ENCODE measurements at places on chromosomes 12 and 14.

- DNase-seq, result no peak
Measured at GRCh38 chr14:66701813-66702212, 193.9 kb downstream of the GPHN start.

GRCh38 chr14:31926123-31926522 lies 151.0 kb upstream of the ARHGAP5 start:
- no peak for DNase-seq

DNA sequence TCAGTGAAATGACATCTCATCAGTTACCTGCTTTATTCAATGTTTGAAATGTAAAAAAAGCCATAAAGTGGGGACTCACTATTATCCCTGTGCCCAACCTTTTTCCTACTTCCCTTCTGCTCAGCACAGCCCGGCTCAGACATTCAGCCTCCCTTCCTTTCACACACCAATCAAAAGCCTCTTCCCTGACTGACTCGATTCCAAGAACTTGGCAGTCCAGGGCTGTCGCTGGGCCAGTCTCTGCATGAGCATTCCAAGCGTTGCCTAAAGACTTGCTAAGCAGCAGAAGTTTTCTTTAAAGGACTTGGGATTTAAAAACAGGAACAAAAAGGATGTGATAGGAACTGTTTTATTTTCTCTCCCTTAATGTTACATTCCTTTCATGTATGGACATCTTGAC lies 22.7 kb downstream of the ITPR2 start:
- peak; percentile 61 for DNase-seq

DNA sequence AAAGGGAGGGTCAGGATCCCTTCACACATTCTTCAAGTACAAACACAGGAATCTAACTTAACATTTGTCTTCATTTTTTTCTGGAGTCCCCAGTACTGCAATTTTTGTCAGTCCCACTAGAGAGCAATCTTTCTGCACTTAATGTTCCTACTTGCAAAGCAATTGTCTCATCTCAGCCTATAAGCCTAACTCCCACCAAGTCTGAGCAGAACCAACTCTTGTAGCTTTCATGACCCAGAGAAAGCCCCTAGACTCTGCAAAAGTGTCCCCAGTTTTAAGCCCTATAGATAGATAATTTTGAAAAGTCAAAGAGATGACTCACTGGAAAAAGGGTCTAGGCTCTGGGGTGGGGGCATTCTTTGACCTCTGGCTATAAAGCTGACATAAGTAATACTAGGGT lies 1.8 kb upstream of the ZBTB39 start:
- DNase-seq, result no peak

DNA sequence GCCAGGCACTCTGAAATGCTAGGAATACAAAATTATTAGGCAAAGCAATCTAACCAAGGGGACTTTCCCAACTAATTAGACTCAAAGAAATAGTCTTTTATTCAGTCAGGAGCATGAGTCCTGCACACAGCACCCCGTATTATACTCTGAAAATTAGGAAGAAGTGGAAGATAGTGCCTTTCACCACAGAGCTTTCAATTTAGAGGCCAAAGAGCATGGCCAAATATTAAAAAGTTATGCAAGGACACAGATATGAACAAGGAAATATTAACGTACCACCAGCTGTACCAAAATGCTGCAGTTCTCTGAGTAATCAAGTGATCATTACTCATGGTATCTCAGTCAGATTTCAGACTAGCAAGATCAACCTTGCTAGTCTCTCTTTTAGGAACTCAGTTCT lies 22.6 kb upstream of the MDM2 start:
- DNase-seq, result no peak

DNA sequence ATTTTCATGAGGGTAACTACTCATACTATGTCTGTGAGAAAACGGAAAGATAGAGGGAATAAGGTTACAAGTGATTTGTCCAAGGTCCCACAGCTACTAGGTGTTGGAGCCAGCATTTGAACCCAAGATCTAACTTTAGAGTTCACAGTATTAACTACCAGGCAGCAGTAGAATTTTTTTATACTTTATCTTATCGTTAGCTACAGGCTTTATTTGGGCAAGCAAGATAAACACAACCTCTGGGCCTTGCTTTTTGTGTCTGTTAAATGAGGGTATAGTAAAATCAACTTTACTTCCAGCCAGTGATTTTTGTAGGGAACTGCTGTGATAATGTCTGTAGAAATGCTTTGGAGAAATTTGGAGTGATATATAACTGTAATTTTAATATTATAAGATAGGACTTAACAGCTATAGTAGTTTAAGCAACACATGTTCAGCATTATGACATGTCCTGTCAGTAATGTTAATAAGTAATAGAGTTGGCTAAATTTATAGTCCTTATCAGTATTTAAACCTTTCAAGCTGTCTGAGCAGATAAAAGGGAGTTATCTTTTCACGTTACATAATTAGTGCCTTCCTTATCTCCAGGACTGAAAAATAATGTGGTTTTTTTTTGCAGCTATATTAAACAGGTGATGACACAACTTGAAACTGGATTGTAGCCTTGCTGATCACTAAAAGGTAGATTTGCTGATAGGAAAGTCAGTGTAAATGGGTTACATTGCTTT lies 12.8 kb downstream of the LEMD3 start:
- DNase-seq, result no peak

GRCh38 chr12:101277443-101277842 lies 2.5 kb upstream of the UTP20 start:
- no peak for DNase-seq

DNA sequence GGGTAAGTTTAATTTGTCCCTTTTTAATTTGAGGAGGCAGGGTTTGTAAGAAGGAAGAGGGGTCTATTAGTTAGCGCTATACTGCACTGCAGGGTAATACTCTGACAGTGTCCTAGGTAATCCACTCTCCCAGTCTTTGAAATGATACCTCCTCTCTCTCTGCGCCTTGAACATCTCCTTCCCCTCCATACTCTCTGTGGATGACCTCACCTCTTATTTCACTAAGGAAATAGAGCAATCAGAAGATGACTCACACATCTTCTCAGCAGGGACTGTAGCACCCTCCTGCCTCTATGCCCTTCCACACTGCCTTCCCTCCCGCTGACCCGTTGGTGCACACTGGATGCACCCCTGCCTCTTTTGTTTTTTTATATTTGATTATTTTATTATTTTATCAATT lies 94.2 kb downstream of the GRIP1 start:
- DNase-seq, result no peak

DNA sequence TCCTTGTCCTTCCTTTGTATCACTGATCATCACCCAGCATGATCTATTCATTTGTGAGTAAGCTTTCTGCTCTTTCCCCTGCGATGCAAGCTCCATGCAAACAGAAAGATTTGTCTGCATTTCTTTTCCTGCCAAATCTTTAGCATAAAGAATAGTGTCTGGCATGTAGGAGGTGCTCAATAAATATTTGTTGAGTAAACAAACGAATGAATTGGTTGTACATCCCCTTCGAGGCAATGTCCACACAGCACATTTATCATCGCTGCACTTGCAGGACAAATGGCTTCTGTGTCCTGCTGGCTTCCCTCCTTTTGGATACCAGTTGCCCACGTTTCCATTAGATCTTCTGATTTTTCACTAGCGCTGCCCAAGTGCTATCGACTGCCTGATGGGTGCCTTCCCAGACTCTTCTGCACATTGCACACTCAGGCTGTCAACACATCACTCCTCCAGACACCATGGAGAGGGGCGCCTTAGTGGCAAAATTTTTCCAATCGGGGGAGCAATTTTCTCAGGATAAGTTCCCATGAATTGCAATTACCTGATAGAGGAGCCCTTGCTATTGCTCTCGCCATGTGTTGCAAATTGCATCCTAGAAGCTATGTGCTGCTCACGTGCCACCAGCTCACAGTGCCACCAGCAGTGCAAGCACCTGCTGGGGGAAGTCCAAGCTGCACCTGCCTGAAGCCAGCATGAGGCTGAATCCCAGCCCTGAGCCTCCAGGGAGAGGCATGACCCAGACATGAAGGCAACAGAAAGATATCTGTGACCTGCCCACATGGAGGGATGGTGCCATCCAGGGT lies 206.6 kb downstream of the KIF26A start:
- peak; percentile 28 for DNase-seq

DNA sequence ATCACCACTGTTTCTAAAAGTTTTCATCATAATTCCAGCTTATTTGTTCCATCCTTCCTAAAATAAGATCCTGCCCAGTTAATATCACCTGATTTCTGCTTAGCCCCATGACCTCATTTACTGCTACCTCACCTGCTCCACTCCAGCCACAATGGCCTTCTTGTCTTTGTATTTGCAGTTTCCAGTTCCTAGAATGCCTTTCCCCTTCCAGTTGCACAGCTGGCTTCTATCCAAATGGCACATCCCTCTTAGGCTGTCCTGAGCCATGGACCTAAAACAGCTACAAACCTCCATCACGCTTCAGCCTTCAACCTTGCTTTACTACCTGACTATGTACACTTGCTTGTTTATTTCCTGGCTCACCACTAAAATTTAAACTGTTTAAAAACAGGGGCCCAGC lies 6.5 kb upstream of the LGMN start:
- DNase-seq, result no peak

DNA sequence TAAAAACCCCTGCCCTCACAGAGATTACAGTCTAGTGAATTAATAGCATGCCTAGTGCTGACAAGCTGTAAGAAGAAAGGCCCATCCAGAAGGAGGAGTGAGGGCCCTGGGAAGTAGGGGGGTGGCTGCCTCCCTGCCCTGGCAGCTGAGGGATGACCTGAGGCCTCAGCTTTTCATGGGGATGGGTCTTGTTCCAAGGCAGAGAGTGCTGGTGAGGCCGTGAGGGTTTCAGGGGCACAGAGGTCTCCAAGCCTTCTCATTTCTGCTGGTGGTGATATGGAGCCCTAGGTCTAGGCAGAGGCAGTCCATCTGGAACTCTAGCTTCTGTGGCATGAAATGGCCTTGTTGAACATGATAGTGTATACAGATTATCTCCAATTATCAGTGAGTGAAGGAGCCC lies 114.4 kb downstream of the ZFP36L1 start:
- DNase-seq, result no peak

DNA sequence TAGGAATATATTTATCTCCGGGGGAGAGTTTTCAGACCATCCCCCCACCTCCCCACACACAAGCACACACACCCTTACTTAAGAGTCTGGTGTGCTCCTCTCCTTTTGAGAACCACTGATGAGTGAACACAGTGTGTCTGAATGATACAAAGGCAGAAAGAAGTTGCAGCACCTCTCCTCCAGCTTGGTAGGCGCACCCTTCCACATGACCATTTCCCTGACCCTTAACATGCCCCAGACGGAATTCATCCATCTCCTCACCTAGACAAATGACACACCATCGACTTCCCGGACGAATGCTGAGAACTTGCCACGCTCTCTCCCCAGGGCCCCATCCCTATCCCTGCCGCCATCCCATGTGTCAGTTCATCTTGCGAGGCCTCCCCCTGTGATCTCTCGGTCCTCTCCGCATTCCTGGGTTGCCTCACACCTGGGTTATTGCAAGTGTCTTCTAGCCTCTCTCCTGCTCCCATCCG lies 3.9 kb downstream of the TNFRSF1A start:
- no peak for DNase-seq

DNA sequence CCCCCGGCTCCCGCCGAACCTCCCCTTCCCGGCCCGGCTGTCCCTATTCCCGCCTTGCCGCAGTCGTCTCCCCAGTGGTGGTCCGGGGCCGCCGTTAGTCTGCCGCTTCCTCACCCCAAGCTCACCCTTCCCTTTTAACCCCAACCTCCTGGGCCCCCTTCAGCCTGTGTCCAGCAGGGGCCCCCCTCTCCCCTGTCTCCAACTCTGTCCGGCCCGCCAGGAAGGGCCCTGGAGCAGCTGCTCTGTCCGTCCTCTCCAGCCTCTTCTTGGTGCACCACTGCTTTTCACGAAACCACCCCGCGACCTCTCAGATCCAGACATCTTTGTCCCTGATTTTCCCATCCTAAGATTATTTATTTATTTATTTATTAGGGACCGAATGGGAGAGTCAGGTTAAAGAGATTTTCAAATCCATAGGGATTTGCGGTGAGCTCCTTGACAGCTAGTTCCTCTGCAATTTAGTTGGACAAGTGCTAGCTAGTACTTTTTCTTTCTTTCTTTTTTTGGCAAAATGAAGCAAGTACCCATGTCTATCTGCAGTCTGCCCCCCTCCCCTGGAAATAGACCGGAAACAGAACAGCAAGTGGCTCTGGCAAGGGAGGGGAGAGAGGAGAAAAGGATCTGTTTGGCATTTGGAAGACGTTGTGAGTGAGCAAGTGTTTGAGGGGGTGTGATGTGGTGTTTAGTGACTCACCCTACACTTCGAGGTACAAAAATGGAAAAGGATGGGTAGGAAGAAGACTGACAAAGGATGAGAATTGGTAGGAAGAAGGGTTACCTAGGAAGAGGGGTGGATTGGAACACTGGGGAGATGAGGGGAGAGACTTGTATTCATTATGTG lies 632 bp downstream of the UBR7 start:
- DNase-seq, result no peak

- no peak for DNase-seq
Measured at GRCh38 chr14:104072586-104072985, 12.9 kb upstream of the ASPG start.

GRCh38 chr14:69664865-69665526 lies 53.6 kb downstream of the SUSD6 start:
- no peak for DNase-seq

DNA sequence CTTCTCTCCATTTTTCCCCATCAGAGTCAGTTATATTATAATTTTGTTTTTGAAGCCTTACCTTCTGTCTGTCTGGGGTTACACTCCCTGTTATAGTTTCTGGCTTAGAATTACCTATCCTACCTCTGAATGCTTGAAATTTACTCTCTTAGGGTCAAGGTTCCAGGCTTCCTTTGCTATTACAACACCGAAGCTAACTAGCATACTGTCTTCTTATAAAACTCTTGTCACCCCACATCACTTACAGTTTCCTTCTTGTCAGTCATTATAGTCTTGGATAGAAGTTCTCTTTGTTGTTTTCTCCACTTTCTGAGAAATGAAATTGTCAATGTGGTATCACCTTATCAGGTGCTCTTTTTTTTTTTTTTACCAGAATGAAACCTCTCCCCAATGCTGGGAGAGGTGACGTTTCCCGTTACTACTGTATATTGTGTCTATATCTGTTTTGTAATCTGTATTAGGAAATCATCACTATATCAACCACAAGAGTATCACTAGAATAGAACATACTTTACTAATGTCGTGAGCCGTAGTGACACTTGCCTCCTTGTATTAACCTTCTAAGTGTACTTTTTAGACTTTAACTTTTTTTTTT lies 69.2 kb upstream of the PSMA6 start:
- DNase-seq, result no peak
